M059J (cell line): ENCODE measurements at places on chromosomes 1 and 21. TPM values are rescaled to one million over a fixed set of nuclear protein-coding genes. Genes with fewer than 3 reads are reported as not detected.

FYB2 gene
- total RNA-seq = not detected in 2 replicates

XKR8 gene
- total RNA-seq = 1.7 and 3.4 TPM in 2 replicates

TSPEAR gene
- not detected in 2 replicates for total RNA-seq

DNA sequence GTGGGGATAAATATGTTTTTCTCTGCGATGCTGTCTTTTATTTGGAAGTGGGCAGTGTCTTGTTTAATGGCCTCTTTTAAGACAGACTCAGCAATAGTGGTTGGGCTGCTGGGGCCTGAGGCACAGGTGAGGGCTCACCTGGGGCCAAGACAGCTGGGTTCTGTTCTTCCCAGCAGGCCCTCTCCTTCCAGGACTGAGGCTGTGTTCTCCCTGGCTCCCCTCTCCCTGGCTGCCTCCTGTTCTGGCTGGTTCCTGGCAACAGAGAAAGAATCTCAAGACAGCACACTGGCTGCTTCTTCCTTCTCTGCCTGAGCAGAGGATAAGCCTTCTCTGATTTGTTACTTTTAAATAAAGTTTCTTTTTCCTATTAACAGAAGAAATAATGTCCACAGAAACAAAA lies 7.4 kb upstream of the GRHL3 start:
- DNase-seq = no peak

DNA sequence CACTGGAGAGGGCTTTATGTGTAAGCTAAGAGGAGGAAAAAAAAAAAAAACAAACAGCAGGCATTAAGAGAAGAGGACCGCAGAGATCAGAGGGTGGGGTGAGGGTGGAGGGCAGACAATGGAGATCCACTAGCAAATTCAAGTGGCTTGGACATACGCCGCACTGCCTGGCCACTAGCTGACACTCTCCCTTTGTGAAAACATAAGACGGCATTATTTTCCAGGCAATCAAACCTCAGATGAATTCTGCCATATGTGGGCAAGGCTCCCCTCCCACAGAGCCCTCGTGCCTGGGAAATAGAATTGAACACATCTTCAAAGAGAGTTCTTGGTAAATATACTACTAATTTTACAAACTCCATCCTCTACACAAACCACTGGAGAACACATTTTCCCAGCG lies 53.6 kb downstream of the ERG start:
- DNase-seq = no peak

- DNase-seq = no peak
Observed at GRCh38 chr1:218600968-218601367, 255.8 kb downstream of the TGFB2 start.

DNA sequence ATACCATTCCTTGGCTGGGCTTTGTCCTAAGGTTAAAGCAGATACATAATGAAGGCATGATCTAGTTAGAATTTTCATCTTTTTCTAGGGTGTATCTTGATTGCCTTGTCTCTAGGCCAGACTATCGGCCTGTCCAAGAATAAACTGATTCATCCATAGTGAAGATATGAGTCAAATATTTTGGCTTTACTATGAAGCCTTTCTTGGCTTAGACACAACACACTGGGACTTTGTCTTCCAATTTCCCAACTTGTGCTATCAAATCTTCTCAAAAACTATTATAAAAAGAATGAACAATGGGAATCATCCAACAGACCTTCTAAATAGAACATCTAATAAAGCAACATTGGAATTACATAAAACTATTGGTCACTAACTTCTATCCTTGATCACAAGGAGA lies 64.8 kb downstream of the WARS2 start:
- peak; percentile 39 for DNase-seq

GRCh38 chr1:151131701-151132334 lies 14.6 kb downstream of the SEMA6C start:
- DNase-seq = no peak

DNA sequence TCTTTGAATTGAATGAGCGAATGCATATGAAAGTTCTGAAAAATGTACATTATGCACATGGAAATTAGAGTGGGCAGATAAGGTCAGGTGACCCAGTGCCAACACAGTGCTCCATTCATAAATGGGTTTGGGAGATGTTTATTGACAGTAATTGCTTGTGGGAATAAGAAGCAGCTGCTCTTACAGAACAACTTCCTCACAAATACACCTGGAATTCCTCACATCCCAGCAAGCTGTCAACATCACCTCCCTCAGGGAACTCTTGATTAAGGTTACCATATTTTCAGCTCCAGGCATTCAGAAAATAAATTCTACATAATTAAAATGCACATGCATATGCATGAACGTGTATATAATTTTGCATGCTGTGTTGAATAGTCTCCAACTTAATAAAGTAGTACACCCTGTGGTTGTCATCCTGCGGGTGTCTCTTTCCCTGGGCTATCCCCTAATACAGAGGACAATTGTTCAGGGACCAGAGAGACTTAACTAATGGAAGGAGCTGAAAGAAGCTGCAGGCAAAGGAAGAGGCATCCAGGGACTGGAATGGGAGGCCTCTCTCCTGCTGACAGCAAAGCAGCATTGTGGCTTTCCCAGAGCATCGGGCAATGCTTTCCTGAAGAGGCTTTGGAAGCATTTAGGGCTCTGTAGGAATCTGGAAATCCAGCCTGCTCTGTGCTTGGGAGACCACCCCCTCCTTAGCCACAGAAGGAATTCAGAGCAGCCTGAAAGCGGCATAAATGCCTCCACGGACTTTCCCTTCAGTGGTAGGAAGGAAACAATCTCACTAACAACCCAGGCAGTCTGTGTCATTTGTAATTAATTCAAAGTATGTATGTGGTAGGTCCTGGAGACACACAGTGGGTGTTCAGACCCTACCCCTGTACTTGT lies 55.2 kb upstream of the GNG12 start:
- DNase-seq = peak; percentile 53

GRCh38 chr1:119391749-119392148 lies 23.2 kb downstream of the HAO2 start:
- DNase-seq = no peak

- DNase-seq = no peak
Observed at GRCh38 chr1:3314491-3315381, 139.7 kb upstream of the ARHGEF16 start.
